Stimulated activated CD4-positive, alpha-beta T cell treated with anti-CD3 and anti-CD28 coated beads, TNF-alpha, amount 100 ng/mL, for 1 hour (primary cell): ENCODE measurements at places on chromosomes 3 and 15.

GRCh38 chr3:57752307-57752706, 3.8 kb upstream of the SLMAP start:
- DNase-seq = no peak

DNA sequence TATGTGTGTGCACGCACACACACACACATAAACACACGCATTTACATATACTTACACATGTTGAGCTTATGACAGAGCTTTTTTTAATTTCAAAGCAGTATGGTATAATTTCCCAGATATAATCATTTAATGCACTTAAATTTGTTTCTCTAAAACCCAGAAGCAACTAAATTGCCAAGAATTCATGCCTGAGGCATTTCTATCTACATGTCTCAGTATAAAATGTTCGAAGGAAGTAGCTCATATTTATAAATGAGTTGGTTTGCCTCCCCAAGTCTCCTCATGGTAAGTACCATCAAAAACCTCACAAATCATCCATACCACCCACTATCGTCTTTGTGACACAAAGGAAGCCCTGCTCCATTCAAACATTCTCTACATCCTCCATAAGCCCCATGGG, 130.6 kb downstream of the RPL22L1 start:
- no peak for DNase-seq

DNA sequence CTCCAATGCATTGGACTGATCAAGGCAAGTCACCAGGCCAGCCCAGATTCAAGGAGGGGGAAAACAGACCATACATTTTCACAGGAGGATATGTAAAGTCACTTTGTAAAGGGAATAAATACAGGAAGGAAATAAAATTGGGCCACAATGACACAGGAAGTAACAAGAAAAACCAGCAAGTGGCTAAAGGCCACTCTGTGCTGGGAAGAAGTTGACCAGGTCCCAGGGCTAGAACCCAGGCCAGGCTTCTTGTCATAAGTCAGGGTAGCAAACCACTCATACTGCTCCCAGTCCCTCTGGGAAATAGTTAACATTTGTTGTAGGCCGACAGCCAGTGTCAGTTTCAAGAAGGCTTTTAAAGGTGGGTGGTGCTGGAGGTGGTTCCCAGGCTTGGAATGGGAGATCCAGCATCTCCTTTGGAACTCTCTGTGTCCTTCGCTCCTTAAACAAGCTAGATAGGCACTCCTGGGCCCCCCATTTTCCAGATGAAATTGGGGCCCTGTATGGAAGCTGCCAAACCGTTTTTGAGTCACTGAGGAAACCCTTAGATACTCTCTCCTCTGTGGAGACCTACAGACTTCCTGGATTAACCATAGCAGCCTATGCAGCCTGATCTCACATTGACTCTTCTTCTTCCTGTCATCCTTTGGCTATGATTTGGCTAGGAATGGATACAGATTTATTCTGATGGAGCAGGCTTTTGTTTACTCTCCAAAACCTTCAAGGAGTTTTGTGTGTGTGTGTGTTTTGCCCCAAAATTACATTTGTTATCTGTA, 14.7 kb upstream of the EDC3 start:
- no peak for DNase-seq

DNA sequence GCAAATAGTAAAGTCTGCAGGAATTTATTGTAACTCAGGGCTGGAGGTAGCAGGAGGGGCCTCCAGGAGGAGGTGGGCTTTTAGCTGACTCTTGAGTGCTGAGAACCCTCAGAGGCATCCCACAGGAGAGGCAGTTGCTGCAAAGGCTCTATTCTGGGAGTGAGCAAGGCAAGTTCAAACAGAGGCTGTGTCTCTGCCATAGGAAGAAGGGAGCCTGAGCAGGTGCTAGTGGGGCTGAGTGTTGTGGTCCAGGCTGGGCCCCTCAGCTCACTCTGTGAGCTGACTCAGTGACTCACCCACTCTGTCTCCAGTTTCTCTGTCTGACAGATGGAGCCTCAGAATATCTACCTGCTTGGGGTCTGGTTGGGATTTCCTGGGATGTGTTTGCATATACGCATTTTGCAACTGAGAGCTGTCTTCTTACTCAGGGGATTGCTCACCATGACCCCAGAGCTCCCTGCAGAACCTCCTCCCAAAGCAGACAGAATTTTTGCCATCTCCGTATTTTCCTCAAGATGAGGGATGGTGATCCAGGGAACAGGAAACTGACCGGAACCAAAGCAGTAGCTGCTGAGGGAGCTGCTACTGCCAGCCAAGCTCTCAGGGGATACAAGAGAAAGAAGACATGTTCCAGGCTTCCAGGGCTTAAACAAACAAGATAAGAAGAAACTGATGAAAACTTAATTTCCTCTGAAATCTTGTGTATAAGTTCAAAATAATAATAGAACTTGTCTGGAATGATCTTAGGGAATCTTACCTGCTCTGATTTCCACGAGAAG, 13.6 kb upstream of the NOX5 start:
- no peak for DNase-seq

DNA sequence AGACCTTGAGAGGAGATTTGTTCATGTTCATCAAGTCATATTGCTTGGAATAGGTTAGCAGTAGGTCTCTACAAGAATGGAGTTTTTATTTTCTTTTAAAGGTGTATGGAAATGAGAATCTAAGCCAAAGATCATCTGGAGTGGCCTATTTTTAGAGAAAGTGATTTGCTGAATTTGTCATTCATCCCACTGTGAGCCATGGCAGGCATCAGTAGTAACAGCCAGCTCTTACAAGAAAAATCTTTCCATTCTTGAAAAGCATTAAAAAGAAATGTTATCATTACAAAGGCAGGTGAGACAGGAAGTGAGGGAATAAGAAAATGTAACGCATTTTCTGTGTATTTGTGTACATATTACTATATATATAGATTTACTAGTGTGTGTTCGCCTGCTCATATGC, 29.6 kb downstream of the STAC start:
- DNase-seq = no peak

DNA sequence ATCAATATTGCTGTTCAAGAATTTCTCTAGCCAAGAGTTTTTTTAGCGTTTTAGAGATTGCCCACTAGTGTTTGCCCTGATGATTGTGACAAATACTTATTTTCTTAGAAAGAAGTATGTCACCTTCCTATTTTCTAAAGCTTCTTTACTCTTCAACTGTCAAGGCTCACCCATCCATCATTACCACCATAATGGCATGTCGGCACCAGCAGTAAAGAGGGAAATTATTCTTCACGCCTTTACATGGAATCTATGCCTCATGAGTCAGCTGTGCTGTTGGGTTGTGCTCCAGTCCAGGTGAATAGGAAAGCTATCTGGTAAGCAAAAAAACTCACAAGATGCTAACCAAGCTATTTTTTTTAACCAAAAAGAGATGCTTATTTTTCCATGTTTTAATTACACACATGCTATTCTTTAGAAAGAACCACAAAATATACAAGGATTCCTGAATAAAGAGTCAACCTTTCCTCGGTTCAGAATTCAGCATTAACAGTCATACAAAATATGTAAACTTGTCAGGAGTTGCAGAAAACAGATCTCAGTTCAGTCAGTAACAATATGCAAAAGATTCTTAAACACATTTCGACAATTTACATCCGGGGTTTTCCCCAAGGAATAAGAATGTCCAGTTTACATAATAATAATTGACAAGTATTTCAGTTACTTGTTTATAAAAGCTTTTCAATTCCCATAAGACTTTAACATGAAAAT, 128.0 kb downstream of the ATP8B4 start:
- no peak for DNase-seq

DNA sequence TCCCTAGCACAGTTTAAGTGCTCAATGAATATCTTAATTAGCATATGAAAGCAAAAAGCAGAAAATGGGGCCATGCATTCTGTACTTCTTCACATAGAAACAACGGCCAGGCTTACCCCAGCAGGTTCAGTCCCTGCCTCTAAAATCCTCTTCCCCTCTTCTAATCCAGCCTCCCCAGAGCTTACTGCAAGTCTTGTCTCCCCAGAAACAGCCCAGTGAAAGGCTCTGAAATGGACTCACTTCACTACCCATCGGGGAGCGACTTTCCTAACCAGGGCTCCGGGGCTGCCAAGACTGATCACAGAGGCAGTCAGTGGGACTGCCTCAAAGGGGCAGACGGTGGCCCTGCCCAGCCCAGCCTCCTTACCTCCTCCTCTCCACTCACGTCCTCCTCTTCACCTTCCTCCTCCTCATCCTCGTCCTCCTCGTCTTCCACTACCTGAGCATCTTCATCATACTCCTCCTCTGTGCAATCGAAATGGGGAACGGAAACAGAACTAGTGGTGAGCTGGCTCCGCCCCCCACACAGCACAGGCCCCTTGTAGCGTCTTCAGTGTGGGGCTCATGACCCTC, 38.0 kb downstream of the ANP32A start:
- DNase-seq = no peak

GRCh38 chr15:25613134-25613533, 174.3 kb upstream of the UBE3A start:
- DNase-seq = no peak

DNA sequence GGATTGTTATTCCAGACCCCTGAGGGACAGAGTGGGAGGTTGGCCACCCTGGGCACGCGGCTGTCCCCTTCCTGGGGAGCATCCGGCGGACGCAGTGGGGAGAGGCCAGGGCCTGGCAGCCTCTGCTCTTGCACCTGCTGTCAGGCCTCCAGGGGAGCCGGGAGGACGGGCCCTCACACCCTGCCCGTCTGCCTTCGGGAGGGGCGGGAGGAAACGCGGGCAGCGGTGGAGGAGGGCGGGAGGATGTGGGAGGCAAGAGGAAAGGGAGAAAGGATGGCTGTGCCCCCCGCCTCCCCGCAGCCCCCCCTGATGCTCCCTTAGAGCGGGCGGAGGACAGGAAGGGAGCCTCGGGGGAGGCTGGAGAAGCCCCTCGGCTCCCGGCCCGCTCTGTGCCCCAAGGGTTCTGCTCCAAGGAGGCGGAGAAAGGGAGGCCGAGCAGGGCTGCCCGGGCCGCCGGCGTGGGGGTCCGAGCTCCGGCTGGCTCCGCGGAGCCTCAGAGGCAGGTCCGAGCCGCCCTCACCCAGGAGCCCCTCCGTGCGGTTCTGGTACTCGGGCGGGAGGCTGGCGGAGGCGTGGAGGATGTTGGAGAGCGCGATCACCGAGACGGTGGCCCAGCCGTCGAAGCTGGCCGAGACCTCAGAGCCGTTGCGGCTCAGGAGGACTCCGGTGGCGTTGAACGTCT, 40.9 kb downstream of the MUC20 start:
- no peak for DNase-seq
